ENCODE measurements at places on chromosomes 11 and 22.

GRCh38 chr22:37609240-37610152 lies 862 bp downstream of the GGA1 start:
- peaks cover 65% of the 10 kb centered on the region for H3K4me1 ChIP-seq
- peak overlapping the region; percentile 98 for H3K27ac ChIP-seq
- peak; percentile 60 for DNase-seq
- peaks cover 4% of the 10 kb centered on the region for H3K36me3 ChIP-seq

- peaks cover 7% of the 10 kb centered on the region for H3K27me3 ChIP-seq
- no peak for DNase-seq
- no peak overlapping the region for H3K27ac ChIP-seq
These were observed 67.4 kb upstream of the DBX1 start for GRCh38 chr11:20227631-20228030.

GRCh38 chr11:111944651-111945051 lies 7.5 kb downstream of the DIXDC1 start:
- DNase-seq = no peak
- H3K36me3 ChIP-seq = no peaks in the 10 kb centered on the region
- no peak overlapping the region for H3K27ac ChIP-seq

DNA sequence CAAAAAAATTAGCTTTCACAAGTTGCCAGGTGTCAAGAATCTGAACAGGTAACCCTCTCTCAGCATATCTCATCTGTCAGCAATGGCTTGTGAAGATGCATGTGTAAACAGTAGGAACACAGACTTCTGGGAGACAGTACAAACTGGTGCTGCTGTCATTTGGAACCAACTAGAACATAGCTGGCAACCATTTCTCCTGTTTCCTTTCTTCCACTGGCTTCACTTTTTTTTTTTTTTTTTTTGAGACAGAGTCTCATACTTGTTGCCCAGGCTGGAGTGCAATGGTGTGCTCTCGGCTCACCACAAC lies 2.1 kb upstream of the PIK3C2A start:
- peaks cover 33% of the 10 kb centered on the region for H3K4me1 ChIP-seq
- DNase-seq = no peak
- peak overlapping the region; percentile 99 for H3K4me3 ChIP-seq
- no peaks in the 10 kb centered on the region for H3K36me3 ChIP-seq
- no peak overlapping the region for H3K27ac ChIP-seq

- peaks cover 22% of the 10 kb centered on the region for H3K27me3 ChIP-seq
- H3K36me3 ChIP-seq = no peaks in the 10 kb centered on the region
- no peak for DNase-seq
These were observed 87.8 kb downstream of the RCN1 start for GRCh38 chr11:32178692-32179091.

- H3K27ac ChIP-seq = no peak overlapping the region
- peaks cover 13% of the 10 kb centered on the region for H3K27me3 ChIP-seq
- no peaks in the 10 kb centered on the region for H3K36me3 ChIP-seq
These were observed 12.3 kb downstream of the KCNJ1 start for GRCh38 chr11:128854841-128855240.

DNA sequence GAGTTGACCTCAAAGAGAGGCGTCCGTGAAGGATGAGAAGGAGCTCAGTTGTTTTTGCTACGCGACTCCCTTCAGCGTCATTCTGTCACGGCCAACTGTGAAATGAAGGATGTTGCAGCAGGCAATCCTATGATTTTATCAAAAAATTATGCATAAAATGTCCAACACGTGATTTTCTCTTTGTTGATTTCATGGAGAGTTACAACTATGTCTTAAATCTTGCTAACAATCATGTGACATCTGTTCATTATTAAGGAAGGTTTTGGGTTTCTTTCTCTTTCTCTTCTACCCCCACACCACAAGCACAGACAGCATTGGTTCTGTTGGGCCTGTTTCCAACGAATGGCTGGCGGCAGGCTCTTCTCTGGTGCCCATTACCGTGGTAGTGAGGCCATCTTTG lies 3.7 kb downstream of the KRTAP5-4 start:
- no peaks in the 10 kb centered on the region for H3K36me3 ChIP-seq
- no peak overlapping the region for H3K4me3 ChIP-seq
- H3K27ac ChIP-seq = no peak overlapping the region
- no peak for DNase-seq
- H3K4me1 ChIP-seq = no peaks in the 10 kb centered on the region

- H3K27me3 ChIP-seq = peaks cover 37% of the 10 kb centered on the region
- H3K4me1 ChIP-seq = peaks cover 13% of the 10 kb centered on the region
- no peaks in the 10 kb centered on the region for H3K36me3 ChIP-seq
- DNase-seq = peak; percentile 48
- no peak overlapping the region for H3K4me3 ChIP-seq
These were observed 4.4 kb downstream of the CAVIN3 start for GRCh38 chr11:6315811-6316425.

GRCh38 chr22:29096736-29097669 lies 24.2 kb downstream of the KREMEN1 start:
- H3K36me3 ChIP-seq = no peaks in the 10 kb centered on the region
- DNase-seq = no peak
- H3K27ac ChIP-seq = no peak overlapping the region
- H3K4me3 ChIP-seq = no peak overlapping the region
- no peaks in the 10 kb centered on the region for H3K4me1 ChIP-seq

GRCh38 chr22:26672060-26672471 lies 14.7 kb downstream of the MIAT start:
- H3K4me1 ChIP-seq = peaks cover 65% of the 10 kb centered on the region
- peak overlapping the region; percentile 98 for H3K27ac ChIP-seq
- H3K27me3 ChIP-seq = no peaks in the 10 kb centered on the region
- H3K36me3 ChIP-seq = peaks cover 52% of the 10 kb centered on the region

GRCh38 chr11:75286826-75287465 lies 46.4 kb downstream of the TPBGL start:
- DNase-seq = no peak
- H3K27ac ChIP-seq = peak overlapping the region; percentile 2
- no peaks in the 10 kb centered on the region for H3K4me1 ChIP-seq
- peaks cover 2% of the 10 kb centered on the region for H3K36me3 ChIP-seq
- H3K27me3 ChIP-seq = no peaks in the 10 kb centered on the region

DNA sequence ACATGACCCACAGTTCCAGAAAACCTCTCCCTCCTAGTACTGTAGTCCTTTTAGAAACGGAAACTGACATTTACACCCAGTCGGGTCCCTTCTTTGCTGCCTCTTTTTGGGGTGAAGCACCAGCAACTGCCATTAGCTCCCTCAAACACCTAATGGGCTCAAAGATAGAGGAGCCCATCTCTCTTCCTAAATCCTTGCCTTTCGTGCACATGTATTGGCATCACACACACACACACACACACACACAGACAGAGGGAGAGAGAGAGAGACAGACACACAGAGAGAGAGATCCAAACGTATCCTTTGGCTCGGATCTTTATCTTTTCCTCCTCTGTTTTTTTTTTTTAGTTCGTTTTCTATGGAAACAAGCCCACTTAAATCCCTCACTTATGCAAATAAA lies 716 bp downstream of the GRM5 start:
- H3K27ac ChIP-seq = no peak overlapping the region
- no peaks in the 10 kb centered on the region for H3K4me1 ChIP-seq
- H3K27me3 ChIP-seq = peaks cover 40% of the 10 kb centered on the region
- H3K4me3 ChIP-seq = no peak overlapping the region
- no peak for DNase-seq

DNA sequence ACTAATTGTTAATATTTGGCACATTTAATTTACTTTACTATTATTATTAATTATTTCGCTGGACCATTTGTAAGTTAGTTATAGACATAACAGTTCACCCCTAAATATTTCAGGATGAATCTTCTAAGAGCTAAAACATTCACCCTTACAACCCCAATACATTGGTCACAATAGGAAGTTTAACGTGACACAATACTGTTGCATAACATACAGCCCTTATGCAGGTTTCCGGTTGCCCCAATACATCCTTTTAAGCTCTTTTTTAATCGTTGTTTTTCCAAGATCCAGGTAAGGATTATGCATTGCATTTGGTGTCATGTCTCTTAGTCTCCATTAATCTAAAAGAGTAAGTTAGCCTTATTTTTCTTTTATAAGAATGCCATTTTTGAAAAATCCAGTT lies 71.2 kb downstream of the HSD17B12 start:
- no peak overlapping the region for H3K27ac ChIP-seq
- H3K4me1 ChIP-seq = no peaks in the 10 kb centered on the region
- H3K27me3 ChIP-seq = no peaks in the 10 kb centered on the region
- H3K4me3 ChIP-seq = no peak overlapping the region

DNA sequence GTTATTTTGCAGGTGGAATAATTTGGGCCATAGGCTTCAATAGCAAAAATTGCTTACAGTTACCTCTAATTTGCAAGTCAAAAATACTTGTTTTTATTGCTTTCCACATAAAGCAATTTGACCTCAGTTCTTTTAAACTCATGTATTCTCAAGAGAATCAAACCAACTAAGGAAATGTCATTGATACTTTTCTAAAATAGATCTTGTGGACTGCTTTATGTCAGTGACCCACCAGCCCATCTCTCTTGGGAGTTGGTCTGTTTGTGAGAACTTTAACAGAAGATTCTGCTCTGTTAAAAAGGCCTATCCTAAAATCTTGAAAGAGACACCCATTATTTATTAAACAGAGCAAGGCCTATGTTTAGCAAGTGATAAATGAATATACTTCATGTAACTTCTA lies 75.2 kb downstream of the DDIAS start:
- H3K27me3 ChIP-seq = peaks cover 6% of the 10 kb centered on the region
- DNase-seq = no peak
- H3K4me1 ChIP-seq = peaks cover 27% of the 10 kb centered on the region
- H3K36me3 ChIP-seq = peaks cover 15% of the 10 kb centered on the region
- H3K27ac ChIP-seq = no peak overlapping the region

GRCh38 chr11:63698976-63699733 lies 17.9 kb downstream of the RTN3 start:
- peaks cover 2% of the 10 kb centered on the region for H3K4me1 ChIP-seq
- no peak overlapping the region for H3K4me3 ChIP-seq
- H3K27ac ChIP-seq = no peak overlapping the region
- no peak for DNase-seq
- no peaks in the 10 kb centered on the region for H3K27me3 ChIP-seq
- H3K36me3 ChIP-seq = peaks cover 9% of the 10 kb centered on the region

DNA sequence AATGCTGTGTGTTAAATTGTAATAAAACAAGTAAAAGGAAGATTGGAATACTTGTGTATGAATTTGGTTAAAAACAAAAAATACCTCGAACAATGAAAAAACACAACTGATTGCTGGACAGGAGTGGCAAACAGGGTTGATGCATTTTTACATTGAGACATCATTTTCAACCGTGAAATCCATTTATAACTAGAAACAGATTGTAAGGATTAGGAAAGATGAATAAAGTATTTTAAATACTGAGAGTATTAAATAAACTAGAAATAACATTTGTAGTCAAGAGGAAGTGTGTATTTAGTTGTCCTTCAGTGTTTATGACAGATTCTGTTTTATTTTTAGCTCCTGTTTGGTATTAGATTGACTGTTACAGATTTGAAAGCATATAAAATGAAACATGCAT lies 5.4 kb downstream of the ATM start:
- no peaks in the 10 kb centered on the region for H3K27me3 ChIP-seq
- H3K36me3 ChIP-seq = peaks cover 78% of the 10 kb centered on the region

GRCh38 chr11:57460022-57460757 lies at the start of gene RTN4RL2:
RTN4RL2 (plus strand) TSS chr11:57460528; CDS start chr11:57460866, 338 bp downstream.
- peaks cover 39% of the 10 kb centered on the region for H3K4me1 ChIP-seq
- H3K27ac ChIP-seq = no peak within 1 kb of the TSS
- no peaks in the 10 kb centered on the region for H3K36me3 ChIP-seq
- peak; percentile 65 for DNase-seq

- H3K27me3 ChIP-seq = peaks cover 7% of the 10 kb centered on the region
- H3K27ac ChIP-seq = no peak overlapping the region
- no peaks in the 10 kb centered on the region for H3K36me3 ChIP-seq
- H3K4me3 ChIP-seq = no peak overlapping the region
- no peak for DNase-seq
These were observed 372.1 kb downstream of the BRD1 start for GRCh38 chr22:49455595-49455994.

DNA sequence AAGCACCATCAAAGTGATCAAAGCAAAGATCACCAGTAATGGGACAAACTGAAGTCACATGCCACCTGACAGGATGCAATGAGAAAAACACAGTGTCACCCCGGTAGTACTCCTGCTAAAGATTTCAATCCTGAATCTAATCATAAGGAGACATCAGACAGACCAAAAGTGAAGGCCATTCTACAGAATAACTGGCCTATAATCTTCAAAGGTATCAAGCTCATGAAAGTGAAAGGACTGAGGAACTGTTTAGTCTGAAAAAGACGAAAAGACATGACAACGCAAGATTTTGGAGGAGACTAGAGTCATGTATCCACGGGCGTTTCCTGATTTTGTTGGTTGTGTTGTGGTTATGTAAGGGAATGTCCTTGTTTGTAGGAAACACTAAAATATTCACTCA lies 42.4 kb upstream of the TSKU start:
- no peak overlapping the region for H3K27ac ChIP-seq
- H3K27me3 ChIP-seq = peaks cover 28% of the 10 kb centered on the region
- no peak overlapping the region for H3K4me3 ChIP-seq
- H3K36me3 ChIP-seq = no peaks in the 10 kb centered on the region
- DNase-seq = no peak

DNA sequence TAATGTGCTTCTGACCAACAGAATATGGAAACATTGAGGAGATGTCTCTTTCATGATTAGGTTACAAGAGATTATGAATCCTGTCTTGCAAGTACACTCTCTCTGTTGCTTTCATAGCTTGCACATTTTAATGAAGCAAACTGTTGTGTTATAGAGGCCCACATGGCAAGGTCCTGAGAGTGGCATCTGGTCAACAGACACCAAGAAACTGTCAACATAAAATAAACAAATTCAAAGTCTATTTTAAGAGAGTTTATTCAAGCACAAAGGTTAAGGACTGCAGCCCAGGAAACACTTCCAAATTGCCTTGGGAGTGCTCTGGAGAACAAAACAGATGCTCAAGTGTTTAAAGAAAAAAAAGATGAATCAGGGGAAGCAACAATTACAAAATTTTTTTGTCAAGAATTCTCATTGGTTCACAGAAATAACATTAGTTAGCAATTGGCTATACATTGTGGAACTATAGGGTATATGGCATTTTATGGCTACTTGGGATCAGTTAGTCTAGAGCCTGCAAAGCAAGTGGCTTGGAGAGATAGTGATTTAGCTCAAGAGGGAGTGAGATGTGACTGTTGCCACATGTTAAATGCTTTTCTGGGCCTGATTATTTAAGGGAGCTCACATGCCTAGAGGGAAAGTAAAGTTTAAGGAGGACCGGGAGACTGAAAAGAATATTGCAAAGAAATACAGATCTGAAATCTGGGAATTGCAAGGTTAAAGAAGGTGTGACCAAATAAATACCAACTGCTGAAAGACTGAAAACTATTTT lies 54.6 kb downstream of the CTSC start:
- H3K4me3 ChIP-seq = no peak overlapping the region
- no peaks in the 10 kb centered on the region for H3K4me1 ChIP-seq
- H3K27me3 ChIP-seq = no peaks in the 10 kb centered on the region
- no peak overlapping the region for H3K27ac ChIP-seq

All from activated CD8-positive, alpha-beta T cell treated with anti-CD3 and anti-CD28 coated beads, Interleukin-2, amount 10 ng/mL, durations not matched to agents 7 days and 5 days (primary cell).